ENCODE measurements at places on chromosomes 16 and 17.

- peak; percentile 22 for DNase-seq
These were observed 5.0 kb upstream of the PPP1R1B start for GRCh38 chr17:39621523-39622379.

- DNase-seq, result no peak
These were observed 621 bp downstream of the CHP2 start for GRCh38 chr16:23755484-23755809.

DNA sequence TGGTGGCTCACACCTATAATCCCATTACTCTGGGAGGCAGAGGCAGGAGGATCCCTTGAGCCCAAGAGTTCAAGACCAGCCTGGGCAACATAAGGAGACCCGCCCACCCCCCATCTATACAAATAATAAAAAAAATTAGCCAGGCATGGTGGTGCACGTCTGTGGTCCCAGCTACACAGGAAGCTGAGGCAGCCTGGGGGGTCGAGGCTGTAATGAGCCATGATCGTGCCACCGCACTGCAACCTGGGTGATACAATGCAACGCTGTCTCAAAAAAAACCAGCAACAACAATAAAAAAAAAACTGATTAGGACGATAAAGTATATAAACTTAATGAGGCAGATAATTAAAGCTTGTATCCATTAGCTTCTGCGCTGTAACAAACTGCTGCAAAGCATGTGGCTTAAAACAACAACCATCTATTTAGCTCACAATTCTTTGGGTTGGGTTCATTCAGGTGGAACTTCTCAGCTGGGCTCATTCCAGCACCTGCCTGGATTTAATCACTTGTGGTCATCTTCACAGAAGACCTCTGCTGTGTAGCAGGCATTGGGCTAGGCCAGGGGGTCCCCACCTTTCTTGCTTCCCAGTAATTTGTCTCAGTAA is 45.8 kb downstream of the LCMT1 start:
- no peak for DNase-seq

GRCh38 chr16:2507052-2507659 is 6.6 kb upstream of the ATP6V0C start:
- DNase-seq, result peak; percentile 25

DNA sequence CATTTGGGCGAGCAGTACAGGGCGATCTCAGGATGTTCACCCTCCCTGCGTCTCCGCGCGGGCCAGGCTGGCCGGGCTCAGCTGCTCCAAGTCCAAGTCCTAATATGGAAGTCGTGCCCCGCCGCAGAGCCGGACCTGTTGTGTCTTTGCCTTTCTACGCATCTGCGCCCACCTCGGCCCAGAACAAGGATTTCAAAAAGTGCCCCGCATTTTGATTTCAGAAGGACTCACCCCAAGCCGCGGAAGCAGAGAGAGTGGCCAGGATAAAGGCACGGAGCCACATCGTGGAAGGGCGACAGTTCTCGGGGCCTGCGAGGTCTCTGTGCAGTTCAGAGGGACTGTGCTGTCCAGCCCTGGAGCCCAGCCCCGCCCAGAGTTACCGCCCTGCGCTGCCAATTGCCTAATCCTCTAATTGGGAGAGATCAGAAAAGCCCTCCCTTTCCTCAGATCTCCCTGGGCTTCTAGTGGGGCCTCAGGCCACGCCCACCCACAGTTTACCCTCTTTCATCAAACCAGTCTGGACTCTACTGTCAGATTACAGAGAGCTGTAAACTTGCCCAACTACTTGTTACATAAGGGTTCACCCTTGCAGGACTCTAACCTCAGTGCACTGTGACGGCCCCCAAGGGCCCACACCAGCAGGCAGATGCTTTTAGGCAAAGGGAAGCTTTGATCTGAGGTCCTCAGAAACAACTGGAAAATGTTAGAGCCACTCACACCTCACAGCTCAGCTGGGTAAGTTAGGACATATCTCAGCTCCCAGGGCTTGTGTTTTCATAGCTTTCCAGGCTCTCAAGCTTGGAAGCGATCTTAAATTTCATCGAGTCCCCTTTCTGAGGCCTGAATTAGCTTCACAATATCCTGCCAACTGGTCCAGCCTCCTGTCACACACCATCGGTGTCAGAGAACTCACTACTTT is at the start of gene CES1:
Gene CES1 (minus strand): TSS at position 324 of the 919 bp plus-strand sequence. CDS start 41 bp downstream, at position 283.
- DNase-seq, result no peak

Data from GF-D8 (cell line).